ENCODE measurements at places on chromosomes 1 and 21.

DNA sequence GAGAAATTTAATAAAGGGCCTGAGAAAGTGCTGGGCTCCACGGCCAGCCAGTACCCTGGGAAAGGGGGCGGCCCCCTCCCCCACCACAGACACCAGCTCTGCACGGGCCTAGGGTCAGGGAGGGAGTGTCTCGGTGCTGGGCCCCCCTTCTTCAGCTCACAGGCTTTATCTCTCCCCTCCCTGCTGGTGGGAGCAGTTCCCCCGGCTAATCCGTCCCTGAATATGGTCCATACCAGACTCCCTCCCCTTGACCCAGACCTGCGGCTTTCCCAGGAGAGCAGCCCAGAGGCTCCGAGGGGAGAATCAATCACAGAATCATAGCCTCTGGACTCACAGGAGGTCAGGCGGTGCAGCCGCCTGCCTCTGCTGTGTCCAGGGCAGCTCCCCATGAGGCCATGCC, 26.0 kb upstream of the RSPO1 start:
- no peak for DNase-seq

DNA sequence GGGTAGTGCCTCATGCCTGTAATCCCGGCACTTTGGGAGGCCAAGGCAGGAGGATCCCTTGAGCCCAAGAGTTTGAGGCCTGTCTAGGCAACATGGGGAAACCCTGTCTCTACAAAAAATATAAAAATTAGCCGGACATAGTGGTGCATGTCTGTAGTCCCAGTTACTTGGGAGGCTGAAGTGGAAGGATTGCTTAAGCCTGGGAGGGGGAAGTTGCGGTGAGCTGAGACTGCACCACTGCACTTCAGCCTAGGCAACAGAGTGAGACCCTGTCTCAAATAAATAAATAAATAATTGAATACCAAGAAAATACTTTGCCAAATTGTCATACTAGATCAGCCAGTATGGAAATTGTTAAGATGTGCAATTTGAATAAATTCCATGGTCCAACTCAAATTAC, 5.9 kb upstream of the RBBP5 start:
- DNase-seq: no peak

- DNase-seq: no peak
Observed at GRCh38 chr21:18677632-18678031, 274.0 kb upstream of the TMPRSS15 start.

DNA sequence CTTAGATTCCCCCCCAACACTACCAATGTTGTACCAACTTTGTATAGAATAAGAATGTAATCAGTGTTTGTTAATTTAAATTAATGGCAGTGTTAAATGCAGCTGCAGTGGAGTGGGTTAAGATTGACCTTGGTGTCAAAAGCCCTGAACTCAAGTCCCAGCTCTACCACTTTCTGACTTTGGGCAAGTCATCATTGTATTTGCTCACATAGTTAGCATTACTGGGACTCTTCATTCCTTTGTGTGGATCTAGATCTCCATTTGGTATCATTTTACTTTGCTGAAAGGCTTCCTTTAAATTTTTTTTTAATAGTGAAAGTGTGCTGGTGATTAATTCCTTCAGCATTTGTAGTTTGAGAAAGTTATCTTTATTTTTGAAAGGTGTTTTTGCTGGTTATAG, 22.2 kb upstream of the PHGDH start:
- DNase-seq: no peak

GRCh38 chr1:244804841-244805240, 30.6 kb upstream of the COX20 start:
- no peak for DNase-seq

DNA sequence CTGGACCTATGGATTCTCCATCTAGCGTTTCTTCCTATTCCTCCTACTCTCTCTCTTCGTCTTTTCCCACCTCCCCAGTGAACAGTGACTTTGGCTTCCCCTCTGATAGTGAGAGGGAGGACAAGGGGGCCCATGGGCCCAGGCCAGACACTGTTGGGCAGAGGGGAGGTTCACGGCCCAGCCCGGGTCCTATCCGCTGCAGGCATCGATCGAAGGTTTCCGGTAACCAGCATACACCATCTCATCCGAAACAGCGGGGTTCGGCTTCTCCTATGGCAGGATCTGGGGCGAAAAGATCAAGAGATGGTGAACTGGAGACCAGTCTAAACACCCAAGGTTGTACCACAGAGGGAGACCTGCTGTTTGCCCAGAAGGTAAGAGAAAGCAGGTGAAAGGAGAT, 906 bp downstream of the CIART start:
- no peak for DNase-seq

GRCh38 chr1:65985393-65986066, 192.8 kb downstream of the PDE4B start:
- DNase-seq: no peak

DNA sequence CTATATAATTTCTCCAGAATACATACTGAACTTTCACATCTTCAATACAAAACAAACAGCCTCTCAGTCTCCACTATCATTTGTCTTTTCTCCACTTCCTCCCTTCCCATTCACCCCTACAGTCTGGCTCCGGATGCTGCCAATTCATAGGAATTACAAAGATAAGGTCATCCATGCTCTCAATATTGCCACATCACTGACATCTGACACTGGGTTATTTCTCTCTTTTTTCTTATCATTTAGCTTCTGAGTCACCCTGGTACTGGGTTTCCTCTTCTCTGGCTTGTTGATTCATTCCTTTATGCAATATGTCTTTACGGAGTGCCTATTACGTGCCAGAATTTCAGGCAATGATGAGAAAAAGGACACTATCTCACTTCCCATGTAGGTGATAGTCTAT, 3.1 kb upstream of the SH3BP5L start:
- DNase-seq: no peak

- no peak for DNase-seq
Observed at GRCh38 chr1:44485934-44486460, 80.9 kb downstream of the RNF220 start.

- DNase-seq: no peak
Observed at GRCh38 chr1:59089036-59089798, 207.7 kb upstream of the FGGY start.

- no peak for DNase-seq
Observed at GRCh38 chr1:232278925-232279324, 351.0 kb downstream of the SIPA1L2 start.

DNA sequence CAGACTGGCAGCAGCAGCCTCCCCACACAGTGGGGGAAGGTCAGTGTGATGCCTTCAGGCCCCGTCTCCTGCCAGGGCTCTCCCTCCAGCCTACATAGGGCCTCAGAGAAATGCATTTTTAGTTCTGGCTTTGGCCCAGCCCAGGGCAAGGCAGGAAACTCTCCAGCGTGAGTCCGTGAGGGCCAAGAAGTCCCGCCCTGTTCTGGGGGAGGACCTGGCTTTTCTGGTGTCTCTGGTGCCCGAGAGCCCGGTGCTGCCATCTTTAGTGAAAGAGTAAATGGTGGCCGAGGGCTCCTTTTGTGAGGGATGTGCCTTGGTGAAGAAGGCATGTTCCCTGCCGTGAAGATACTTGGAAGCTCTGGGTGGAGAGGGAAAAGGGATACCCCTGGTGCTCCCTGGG, 14.8 kb upstream of the DIP2A start:
- no peak for DNase-seq

DNA sequence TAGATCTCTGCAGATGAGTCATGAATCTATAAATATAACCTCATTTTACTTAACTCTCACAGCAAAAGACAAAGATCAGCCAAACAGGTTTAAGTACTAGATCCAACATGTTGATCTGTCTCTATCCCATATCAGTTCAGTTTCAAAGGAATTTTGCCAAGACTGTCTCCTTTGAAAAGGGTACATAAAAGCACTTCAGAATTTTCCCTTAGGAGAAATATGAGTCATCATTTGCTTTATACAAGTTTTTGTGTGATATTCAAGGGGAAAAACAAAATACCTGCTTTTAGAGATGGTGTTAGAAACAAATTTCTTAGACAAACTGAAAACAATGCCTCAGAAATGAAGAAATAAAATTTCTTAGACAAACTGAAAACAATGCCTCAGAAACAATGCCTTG, 73.5 kb upstream of the LRRC7 start:
- DNase-seq: no peak
